ENCODE measurements at places on chromosomes 3 and 15.

DNA sequence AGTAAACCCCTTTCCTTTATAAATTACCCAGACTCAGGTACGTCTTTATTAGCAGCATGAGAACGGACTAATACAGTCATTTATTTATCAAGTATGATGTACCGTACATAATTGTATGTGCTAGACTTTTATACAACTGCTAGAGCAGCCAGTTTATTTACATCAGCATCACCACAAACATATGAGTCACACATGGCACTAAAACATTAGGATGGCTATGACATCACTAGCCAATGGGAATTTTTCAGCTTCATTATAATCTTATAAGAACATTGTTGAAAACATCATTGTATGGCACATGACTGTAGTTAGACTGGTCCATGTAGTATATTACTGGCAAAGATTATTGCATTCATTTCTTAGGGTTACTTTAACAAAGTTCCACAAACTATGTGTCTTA, 121.7 kb downstream of the ZMAT3 start:
- no peak for DNase-seq

- no peak for DNase-seq
These were observed 5.1 kb downstream of the PDCD10 start for GRCh38 chr3:167729591-167729990.

- no peak for DNase-seq
These were observed 685 bp upstream of the FOXB1 start for GRCh38 chr15:60003243-60004008.

GRCh38 chr15:69320977-69321554, 22.4 kb downstream of the PAQR5 start:
- no peak for DNase-seq

DNA sequence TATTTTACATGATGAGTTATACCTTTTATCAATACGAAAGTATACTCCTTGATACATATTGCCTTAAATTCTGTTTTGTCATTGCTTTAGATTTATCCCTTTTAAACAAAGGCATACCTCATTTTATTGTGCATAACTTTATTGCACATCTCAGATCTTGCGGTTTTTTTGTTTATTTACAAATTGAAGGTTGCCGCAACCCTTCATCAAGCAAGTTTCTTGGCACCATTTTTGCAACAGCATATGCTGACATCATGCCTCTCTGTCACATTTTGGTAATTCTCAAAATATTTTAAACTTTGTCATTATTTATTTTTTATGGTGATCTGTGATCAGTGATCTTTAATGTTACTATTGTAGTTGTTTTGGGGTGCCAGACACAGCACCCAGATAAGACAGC, 20.9 kb downstream of the SNRK start:
- no peak for DNase-seq

GRCh38 chr3:127538569-127538968, 52.0 kb downstream of the TPRA1 start:
- DNase-seq: peak; percentile 48

- no peak for DNase-seq
These were observed 74.2 kb upstream of the POU1F1 start for GRCh38 chr3:87350367-87351199.

DNA sequence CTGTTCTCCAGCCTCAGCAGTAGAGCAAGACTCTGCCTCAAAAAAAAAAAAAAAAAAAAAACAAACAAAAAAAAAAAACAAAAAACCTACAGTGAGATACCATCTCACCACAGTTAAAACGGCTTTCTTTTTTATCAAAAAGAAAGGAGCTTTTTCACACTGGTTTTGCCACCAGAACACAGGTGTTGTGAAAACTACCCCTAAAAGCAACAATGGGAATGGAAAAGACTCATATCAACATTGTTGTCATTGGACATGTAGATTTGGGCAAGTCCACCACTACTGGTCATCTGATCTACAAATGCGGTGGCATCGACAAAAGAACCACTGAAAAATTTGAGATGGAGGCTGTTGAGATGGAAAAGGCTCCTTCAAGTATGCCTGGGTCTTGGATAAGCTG, 24.8 kb upstream of the SLC25A38 start:
- DNase-seq: no peak

GRCh38 chr15:80186066-80186465, 33.3 kb downstream of the FAH start:
- no peak for DNase-seq

DNA sequence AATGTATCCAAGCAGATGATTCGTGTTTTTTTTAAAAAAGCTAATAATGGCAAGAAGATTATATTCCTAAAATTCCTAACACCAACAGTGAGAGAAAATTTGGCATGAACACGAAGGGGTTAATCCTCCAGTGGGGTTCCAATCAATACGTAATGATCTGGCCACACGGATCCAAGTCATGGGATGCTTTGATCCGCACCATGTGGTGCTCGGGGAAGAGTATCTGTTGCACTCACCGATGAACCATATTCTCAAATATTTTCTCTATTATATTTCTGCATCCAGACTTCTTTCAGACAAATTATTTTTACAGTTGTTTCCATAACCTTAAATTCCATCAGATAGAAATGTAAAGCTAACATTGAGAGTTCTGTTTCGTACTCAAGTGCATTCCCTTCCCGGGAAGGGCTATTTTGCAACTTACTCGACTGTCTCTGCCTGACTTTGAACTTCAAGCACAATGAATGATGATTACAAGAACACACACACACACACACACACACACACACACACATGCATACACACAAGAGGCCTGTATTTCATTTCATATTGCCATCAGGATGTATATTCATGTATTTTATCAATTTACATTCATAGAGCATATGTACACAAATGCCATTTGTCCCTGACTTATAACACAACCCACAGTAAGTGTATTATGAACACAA, 567.2 kb downstream of the FOXP1 start:
- DNase-seq: no peak

DNA sequence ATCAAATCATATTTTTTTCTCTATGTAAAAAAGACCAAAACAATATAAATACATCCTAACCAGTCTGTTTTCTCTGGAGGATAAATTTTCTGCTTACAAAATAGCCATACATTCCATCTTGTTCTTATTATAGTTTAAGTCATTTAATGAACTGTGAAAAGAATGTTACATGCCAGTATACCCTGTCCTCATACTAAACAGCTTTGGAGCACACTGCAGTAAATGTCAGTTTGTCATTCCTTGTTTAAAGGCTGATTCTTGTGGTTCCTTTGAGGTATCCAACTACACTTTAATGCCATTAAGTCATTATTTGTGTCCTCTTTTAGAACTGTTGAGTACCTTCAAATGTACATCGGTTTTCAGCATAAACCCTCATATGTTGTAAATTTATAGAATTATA, 52.7 kb upstream of the DCBLD2 start:
- no peak for DNase-seq

GRCh38 chr3:135175728-135176277, 380.7 kb downstream of the EPHB1 start:
- no peak for DNase-seq

- DNase-seq: no peak
These were observed 222.1 kb downstream of the THSD4 start for GRCh38 chr15:71337197-71337845.

- no peak for DNase-seq
These were observed 24.4 kb downstream of the SELENOT start for GRCh38 chr3:150627557-150627956.

DNA sequence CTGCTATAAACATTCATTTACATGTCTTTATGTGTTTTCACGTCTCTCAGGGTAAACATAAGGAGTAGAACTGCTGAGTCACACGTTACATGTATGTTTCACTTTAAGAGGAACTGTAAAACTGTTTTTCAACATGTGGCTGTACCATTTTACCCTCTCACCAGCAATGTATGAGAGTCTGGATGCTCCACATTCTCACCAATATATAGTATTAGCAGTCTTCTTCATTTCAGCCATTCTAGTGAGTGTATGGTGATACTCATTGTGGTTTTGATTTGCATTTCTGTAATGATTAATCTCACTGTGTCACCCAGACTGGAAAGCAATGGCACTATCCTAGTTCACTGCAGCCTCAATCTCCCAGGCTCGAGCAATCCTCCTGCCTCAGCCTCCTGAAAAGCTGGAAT, 37.1 kb downstream of the PHC3 start:
- no peak for DNase-seq

- DNase-seq: no peak
These were observed 19.4 kb downstream of the SH2D7 start for GRCh38 chr15:78111788-78112187.

DNA sequence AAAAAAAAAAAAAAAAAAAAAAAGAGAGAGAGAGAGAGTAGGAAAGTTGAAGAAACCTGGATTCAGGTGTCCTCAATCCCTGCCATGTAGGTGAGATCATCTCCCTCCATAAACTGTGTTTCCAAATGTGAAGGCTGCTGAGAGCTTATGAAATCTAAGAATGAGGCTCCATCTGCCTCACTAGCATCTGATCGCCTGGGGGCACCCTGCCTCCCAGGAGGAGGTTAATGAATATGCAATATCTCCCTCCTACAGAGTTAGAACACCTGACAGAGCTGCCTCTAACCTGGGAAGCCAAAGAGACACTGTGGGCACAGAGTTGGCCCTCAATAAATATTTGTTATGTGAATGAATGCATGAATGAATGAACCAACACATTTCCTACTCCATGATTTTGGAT, 23.8 kb upstream of the ZNF148 start:
- DNase-seq: no peak

- DNase-seq: no peak
These were observed at the start of gene SCG5 for GRCh38 chr15:32641517-32642059. SCG5 (plus strand) TSS chr15:32641710; CDS start chr15:32643593, 1,883 bp downstream.

- no peak for DNase-seq
These were observed 1.7 kb downstream of the CLRN1 start for GRCh38 chr3:150970665-150971324.

DNA sequence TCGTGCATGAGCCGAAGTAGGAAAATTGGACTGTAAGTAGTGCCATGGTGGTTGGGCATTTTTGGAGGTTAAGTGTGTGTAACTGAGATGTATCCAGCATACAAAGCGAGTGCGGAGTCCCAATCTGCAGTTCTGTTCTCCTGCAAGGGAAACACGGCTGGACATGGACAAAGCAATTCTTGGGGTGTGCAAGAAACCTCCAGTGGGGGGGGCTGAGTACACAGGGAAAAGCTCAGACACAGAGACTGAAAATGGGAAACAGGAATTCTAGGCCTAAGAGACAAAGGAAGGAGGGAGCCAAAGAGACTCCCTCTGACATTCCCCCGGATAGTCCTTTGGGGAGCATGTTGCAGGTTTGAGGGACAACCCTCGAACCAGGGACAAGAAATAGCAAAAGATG, 83.2 kb upstream of the PLSCR4 start:
- DNase-seq: no peak

GRCh38 chr15:65058394-65059368, 9.1 kb downstream of the RASL12 start:
- DNase-seq: no peak

DNA sequence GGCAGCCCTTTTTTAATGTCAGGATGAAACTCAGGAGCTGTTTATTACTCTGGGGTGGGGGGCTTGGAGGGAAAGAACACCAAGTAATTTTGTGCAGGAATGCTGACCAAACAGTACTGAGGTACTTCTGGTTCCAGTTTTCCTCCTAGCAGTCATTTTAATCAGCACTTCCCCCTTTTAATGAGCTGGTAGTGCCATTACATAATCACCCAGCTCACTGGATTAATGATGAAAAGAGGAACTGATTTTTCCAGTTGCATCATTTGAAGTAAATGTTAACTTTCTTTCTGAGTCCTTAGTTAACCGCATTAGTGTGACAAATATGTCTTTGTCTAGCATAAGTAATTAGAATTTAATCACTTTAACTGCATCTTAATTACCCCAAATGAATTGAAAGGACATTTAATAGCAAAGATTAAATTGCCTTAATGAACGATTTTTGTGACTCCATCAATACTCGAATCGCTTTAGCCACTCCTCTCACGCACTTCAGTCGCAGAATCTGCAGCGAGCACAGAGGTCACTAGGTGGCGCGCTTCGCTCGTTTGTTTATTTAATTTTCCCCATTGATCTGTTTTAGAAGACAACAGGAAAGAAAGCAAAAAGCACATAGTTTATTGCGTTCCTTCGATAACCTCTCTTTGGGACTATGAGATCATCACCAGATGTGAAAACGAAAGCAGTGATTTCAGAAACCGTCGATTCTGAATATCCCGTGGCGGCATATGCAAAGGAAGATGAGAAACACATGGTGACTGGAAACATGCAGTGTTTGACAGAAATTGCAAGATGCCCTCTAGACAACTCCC, 9.8 kb downstream of the ONECUT1 start:
- peak; percentile 89 for DNase-seq

GRCh38 chr15:34365836-34366235, 1.2 kb downstream of the LPCAT4 start:
- no peak for DNase-seq

- no peak for DNase-seq
These were observed 468.6 kb upstream of the CFAP20DC start for GRCh38 chr3:59518283-59519055.

- DNase-seq: no peak
These were observed 26.3 kb upstream of the DYNC1LI1 start for GRCh38 chr3:32596909-32597369.

- no peak for DNase-seq
These were observed 29.9 kb upstream of the ABHD2 start for GRCh38 chr15:89058376-89058775.

DNA sequence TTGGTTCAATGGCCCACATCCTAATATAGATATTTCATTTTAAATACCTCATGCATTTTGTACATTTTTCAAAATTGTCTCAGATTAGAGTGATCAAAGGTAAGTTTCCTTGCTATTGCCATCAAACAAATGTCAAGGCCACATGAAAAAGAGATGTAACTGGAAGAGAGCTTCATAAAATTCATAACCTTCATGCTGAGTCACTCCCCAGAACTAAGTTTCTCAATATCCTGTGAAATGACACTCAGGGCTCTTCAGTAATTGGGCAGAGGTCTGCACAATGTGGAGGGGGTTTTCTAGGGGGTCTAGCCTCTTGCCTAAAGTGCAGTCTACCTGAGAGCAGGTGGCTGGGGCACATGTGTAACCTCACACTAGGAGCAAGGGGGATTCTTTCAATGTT, 152.2 kb upstream of the SLC2A2 start:
- DNase-seq: no peak

DNA sequence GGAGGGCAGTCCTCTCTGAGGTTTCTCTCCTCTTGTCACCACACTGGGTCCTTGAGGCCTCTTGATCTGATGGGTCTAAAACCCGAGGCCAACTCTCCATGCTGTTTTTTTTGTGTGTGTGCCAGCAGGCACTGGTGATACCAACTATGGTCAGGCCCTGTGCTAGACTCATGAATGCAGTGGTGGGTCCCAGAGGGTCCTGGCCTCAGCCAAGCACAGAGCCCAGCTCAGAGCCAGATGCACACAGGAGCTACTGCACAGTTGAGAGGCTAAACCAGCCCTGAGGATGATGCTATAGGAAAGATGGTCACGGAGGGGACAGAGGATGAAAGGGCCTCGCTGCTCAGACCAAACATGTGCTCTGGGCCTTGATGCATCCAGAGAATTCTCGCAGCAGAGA, 33.5 kb downstream of the RAB6B start:
- no peak for DNase-seq

- no peak for DNase-seq
These were observed 99.3 kb upstream of the PLCL2 start for GRCh38 chr3:16785465-16785864.
